ENCODE measurements at places on chromosomes 12 and 14.

DNA sequence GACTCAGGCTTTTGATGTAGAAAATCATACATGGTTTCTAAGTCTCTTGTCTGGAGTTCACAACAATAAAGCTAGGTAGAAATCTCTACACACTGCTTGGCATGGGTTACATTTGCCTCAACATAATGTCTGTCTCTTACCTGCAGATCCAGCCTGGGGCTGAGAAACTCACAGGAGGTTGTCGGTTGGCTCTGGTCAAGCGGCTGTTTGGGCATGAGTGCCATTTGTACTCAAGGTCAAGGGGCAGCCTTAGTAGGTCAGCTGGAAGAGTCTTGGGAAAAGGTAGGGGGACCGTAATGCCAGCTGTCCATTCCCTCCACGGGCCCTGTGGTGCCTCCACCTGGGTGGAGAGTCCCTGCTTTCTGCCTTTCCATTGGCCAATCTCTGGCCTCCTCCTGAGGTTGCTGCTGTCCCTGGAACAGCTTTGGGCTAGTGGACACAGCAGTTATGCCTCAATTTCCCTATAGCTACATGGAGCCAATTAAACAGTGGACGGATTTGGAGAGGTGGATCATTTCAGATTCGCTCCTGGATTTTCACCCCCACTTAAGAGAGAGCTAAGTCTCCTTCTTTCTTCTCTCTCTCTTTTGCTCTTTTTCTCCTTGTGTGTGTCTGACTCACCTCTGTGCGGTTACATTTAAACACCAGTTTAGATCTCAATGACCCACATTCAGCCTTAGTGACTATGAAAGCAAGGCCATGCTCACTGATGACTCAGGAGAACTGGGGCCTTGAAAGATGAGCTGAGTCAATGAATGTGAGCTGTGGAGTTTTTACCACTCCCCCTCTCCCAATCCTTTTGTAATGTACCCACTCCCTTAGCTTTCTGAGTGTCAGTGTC lies 132.8 kb upstream of the HIF1A start:
- DNase-seq: no peak

GRCh38 chr12:27009881-27010301 lies 4.3 kb downstream of the TM7SF3 start:
- DNase-seq: no peak

DNA sequence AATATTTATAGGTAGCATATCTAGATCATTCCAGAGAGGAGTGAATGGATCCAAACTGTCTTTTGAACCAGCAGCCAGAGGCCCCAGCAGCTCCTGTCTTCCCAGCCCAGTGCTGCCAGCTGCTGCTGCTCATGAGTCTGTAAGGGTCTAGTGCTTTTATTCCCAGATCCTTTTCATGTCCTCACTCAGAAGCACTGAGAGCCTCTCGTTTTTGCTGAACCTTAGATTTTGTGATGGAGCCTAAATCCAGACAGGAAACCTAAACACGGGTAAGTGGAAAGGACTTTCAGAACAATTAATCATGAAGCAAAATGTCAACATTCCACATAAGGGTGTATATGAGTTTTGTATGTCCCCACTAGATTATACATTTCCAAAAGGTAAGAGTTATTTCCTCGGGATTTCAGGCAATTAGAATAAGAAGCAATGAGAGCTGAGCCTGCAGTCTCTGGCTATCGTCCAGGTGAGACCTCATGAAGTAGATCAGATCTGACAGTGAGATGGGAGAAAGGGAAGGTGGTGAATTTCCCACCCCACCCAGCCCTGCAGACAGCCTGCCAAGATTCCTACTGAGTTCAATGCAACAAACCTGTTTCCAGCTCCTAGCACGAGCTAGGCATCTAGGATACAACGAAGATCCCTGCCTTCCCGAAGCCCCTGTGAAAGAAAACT lies 84.4 kb downstream of the NINJ2 start:
- no peak for DNase-seq

DNA sequence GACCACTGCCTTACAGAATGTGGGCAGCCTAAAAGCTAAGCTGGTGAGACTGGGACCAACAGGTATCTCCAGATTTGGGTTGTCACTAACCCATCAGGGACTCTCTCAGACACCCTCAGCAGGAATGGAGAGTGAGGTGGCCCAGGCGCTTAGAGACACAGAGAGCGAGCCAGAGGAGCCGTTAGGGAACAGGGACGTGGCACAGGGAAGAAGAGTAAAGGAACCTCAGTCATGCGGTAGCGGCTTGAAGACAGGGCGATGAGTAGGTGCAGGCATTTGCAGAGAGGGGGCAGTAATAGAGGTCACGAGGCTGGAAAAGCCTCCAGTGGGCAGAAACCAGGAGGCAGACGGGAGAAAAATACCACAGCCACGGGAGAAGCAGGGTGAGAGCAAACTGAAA lies 158.0 kb upstream of the CCND2 start:
- DNase-seq: no peak

DNA sequence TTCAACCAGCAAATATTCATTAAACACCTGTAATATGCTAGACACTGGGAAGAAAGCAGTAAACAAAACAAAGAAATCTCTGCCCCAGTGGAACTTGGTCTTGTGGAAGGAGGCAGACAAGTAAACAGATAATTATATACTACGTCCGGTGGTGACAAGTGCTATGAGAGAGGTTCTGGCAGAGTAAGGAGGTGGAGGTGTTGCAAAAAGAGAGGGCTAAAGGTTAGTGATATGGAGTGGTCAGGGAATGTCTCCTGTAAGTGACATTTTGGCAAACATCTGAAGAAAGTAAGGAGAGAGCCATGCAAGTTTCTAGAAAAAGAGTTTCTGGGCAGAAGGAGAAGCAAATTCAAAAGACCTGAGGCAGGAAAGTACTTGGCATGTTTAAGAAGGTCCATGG lies 73.4 kb downstream of the RIC8B start:
- DNase-seq: no peak

GRCh38 chr14:55190906-55191202 lies 531 bp downstream of the DLGAP5 start:
- no peak for DNase-seq

- no peak for DNase-seq
These were observed 283 bp downstream of the VIPAS39 start for GRCh38 chr14:77457115-77457521.

DNA sequence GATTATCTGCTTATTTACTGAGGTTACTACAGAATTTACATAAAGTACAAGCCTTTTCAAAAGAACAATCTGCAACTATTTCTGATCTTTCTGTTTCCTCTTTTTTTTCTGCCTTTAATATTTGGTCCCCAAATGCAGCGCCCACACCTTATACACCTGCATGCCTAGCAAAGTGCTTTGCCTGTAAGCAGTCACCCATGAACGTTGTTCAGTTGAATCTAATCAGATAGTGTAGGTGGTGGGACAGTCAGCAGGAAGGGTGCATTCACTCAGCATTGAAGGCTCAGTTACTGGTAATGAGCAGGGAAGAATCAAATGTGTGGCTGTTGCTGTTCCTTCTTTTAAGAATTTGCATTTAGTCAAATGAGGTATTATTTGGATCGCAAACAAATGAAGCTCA lies 108.4 kb downstream of the GPR135 start:
- DNase-seq: no peak

DNA sequence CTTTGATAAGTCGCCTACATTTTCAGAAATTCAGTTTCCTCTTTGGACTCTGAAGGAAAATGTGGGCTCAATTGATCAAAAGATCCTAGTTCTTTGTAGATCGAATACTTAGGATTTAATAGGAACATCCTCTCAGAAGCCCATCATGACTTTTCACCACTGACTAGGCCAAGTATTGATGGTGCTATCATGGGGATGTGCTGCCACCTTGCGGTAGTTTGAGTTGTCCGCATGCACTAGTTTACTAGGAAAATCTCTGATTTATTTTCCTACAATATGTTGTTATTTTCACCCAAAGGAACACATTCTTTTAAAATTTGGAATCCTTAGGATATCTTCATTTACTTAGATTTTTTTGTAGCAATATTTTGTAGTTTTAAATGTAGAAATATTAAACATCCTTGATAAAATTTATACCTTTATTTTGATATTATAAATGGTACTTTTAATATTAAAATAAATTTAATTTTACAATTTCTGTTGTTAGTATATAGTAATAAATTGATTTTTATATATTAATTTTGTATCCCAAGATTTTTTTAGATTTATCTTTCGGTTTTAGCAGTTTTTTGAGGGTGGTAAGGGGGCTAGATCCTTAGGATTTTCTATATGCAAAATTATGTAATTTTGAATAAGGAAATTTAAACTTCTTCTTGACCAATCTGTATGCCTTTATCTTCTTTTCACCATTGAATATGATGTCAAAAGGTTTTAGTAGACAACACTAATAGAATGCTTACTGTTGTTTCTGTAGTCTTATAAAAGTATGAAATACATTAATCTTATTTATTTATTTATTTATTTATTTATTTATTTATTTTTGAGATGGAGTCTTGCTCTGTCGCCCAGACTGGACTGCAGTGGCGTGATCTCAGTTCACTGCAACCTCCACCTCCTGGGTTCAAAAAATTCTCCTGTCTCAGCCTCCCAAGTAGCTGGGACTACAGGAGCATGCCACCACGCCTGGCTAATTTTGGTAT lies 52.9 kb upstream of the OR9K2 start:
- peak; percentile 54 for DNase-seq

- DNase-seq: no peak
These were observed 11.7 kb downstream of the CCER1 start for GRCh38 chr12:90943255-90943654.

DNA sequence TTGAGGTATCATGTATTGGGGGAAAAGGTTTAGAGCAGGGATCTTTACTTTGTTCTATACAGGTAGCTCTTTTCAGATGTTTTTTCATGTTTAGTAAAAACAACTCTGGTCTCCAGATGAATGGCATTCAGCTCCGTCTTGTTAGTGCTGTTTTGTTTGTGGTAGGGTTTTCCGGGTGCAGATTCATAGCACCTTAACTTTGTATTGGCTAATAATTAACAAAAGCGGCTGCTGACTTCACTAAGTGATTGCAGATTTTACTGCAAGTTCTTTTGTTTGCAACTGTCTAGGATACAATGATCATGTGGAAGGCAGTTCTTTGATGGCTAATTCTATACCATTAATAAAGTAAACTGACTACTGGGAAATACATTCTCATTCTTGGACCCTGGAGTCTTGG lies 32.2 kb upstream of the BHLHE41 start:
- DNase-seq: no peak

DNA sequence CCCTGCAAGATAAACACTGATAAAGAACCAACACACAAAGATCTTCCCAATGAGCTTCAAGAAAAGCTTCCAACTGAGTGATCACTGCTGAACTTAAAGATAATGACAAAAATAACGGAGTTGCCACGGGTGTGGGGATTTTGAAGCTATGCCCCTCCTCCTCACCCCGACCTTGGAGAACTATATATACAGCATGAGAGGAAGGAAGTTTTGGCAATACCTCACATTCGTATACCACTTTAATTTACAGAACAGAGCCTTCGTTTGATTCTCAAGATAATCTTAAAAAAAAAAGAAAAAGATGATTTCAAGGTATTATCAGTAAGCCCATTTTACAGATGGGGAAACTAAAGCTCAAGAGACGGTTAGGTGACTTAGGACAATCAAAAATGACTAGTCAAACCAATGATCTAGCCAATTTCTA lies 715 bp downstream of the NEK9 start:
- no peak for DNase-seq

- no peak for DNase-seq
These were observed 56.4 kb upstream of the OAS1 start for GRCh38 chr12:112850383-112850782.

DNA sequence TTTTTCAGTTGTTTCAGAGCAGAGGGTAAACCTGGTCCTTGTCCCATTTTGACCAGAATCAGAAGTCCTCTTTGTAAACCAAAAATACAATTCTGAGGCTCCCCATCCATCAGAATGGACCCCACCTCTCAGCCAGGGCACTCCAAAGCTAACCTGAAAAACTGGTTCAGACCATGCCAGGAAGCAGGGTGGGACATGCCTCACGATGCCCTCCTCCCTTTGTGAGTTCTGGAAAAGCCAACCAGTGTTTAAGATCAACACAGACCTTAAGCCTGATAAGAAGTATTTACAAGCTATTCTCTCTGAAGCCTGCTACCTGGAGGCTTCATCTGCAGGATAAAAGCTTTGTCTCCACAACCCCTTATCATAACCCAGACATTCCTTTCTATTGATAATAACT lies 35.4 kb downstream of the TNFAIP2 start:
- no peak for DNase-seq

DNA sequence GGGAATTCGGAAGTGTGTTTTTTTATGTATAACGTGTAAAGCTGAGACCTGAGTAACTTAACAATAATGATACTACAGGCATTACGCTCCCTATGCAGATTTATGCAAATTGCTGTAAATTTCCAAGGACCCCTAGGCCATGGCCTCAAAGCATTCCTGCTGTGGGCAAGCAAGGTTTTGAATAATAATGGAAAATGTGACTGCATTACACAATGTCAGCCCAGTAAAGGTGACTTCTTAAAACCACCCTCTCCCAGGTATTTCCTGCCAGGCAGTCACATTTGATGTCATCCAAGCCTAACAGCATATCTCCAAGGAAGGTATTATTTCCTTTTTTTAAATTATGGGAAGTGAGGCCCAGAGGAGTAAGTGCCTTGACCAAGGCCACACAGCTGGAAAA lies 621.0 kb downstream of the BCL11B start:
- no peak for DNase-seq

- DNase-seq: peak; percentile 41
These were observed 3.7 kb downstream of the GPR132 start for GRCh38 chr14:105061428-105062047.

DNA sequence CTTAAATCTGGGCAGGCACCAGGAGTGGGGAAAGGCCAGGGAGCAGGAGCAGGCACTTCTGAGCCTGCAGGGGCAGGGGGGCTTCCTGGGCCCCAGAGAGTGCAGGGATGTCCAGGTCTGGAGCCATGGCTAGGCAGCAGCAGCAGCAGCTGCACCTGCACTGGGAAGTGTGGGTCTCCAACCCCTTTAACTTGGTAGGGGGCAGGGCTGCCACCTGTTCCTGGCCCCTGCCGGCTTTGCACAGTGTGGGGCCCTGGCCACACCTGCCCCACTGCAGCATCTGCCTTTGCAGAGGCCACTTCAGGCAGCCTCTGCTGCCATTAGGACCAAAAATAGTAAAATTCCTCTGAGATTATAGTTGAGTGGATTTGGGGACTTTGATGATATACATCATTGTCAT lies 138.5 kb downstream of the SLC16A7 start:
- DNase-seq: no peak

GRCh38 chr12:112188130-112188830 lies 62.9 kb downstream of the TRAFD1 start:
- no peak for DNase-seq

DNA sequence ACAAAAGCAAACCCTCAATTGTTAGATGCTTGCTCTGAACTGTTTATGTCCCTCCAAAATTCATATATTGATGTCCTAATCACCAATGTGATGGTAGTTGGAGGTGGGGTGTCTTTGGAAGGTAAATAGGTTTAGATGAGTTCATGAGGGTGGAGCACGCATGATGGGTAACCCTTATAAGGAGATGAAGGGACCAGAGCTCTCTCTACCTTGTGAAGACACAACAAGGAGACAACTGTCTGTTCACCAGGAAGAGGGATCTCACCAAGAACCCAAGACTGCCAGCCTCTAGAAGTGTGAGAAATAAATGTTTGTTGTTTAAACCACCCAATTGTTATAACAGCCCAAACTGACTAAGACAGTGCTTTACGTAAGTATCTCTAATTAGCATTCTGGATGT lies 27.0 kb downstream of the DHRS2 start:
- DNase-seq: no peak

- no peak for DNase-seq
These were observed 27.0 kb downstream of the SINHCAF start for GRCh38 chr12:31298922-31299321.
